ENCODE measurements at places on chromosomes 6 and 20.

GRCh38 chr20:63043348-63044203, 36.8 kb upstream of the BHLHE23 start:
- no peak for DNase-seq

DNA sequence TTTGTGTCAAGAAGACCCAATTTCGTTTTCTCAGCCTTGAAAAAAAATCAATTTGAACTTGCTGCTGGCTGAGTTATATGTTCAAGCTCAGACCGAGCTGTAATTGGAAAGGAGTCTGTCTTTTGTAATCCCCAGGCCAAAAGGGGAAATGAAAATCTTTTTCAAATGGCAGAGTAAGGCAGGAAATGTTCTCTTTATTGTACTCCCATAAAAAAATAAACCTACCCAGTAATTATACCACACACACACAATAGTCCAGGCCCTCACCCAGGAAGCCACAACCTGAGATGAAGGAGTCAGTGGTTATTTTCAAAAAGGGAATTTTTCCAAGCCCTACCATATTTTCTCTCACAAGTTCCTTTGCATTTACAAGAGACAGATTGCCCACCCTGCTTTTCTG, 45.3 kb downstream of the CLIC5 start:
- no peak for DNase-seq

DNA sequence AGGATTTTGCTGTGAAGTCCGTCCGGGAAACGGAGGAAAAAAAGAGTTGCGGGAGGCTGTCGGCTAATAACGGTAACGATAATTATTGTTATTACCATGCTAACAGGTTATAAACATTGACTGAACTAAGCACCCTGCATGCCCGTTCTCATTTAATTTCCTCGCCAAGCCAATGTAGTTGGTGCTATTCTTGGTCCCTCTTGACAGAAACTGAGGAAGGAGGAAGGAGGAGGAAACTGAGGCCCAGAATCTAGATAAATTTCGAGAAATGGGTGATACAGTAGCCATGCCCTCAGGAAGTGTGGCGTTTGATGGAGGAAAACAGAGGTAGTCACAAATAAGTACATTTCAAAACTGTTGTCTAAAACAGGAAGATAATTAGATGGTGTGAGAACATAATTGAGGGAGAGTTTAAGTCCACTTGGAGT, 474 bp downstream of the TPX2 start:
- DNase-seq = no peak

GRCh38 chr6:13302291-13302690, 26.0 kb downstream of the TBC1D7 start:
- DNase-seq = no peak

DNA sequence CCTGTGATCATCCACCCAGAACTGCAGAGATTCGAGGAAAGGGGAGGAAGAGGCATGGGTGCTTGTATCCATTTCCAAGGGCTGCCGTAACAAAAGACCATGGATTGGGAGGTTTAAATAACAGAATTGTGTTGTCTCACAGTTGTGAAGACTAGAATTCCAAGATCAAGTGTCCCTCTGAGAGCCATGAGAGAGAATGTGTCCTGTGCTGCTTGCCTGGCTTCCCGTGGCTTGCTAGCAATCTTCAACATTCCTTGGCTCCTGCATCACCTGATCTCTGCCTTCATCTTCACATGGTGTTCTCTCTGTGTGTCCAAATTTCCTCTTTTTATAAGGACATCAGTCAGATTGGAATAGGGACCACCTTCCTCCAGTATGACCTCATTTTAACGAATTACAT, 69.8 kb downstream of the CDC40 start:
- no peak for DNase-seq

GRCh38 chr20:19095762-19096161, 116.7 kb upstream of the SLC24A3 start:
- no peak for DNase-seq
